Esophagus muscularis mucosa (tissue), 4 donors: ENCODE measurements at places on chromosomes 1 and 21. TPM values are rescaled to one million over a fixed set of nuclear protein-coding genes. Genes with fewer than 3 reads are reported as not detected.
A peak's percentile ranks its signal among the peaks of the same experiment; 100 is the strongest.

FBLIM1 gene
- total RNA-seq = 94.5 TPM

DNA sequence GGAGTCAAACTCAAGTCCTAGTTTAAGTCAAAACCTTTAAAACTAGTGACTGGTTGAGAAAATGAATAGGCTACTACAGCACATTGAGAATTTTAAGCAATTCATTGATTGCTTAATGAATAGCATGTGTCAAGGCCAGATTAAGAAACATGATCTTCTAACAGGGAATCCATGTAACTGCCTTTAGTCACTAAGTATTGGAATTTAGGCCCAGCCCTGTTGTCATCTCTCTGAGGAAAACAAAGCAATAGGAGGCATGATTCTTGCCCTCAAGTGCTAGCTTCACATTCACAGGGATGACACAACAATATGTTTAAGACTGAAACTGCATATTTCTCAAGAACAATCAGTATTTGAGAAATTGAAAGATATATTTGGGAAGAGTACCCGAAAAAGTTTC lies 70.0 kb upstream of the PTGS2 start:
- DNase-seq = no peak
- H3K36me3 ChIP-seq = no peaks in the 10 kb centered on the region
- H3K27ac ChIP-seq = no peak overlapping the region
- H3K4me3 ChIP-seq = no peak overlapping the region
- H3K27me3 ChIP-seq = no peaks in the 10 kb centered on the region
- peaks cover 10% of the 10 kb centered on the region for H3K4me1 ChIP-seq

- peak; percentile 88 for DNase-seq
- no peak overlapping the region for H3K4me3 ChIP-seq
- no peaks in the 10 kb centered on the region for H3K27me3 ChIP-seq
- peak overlapping the region; percentile 37 for H3K27ac ChIP-seq
- H3K4me1 ChIP-seq = peaks cover 14% of the 10 kb centered on the region
- no peaks in the 10 kb centered on the region for H3K36me3 ChIP-seq
These were observed 105.2 kb downstream of the EDEM3 start for GRCh38 chr1:184649451-184649888.

DNA sequence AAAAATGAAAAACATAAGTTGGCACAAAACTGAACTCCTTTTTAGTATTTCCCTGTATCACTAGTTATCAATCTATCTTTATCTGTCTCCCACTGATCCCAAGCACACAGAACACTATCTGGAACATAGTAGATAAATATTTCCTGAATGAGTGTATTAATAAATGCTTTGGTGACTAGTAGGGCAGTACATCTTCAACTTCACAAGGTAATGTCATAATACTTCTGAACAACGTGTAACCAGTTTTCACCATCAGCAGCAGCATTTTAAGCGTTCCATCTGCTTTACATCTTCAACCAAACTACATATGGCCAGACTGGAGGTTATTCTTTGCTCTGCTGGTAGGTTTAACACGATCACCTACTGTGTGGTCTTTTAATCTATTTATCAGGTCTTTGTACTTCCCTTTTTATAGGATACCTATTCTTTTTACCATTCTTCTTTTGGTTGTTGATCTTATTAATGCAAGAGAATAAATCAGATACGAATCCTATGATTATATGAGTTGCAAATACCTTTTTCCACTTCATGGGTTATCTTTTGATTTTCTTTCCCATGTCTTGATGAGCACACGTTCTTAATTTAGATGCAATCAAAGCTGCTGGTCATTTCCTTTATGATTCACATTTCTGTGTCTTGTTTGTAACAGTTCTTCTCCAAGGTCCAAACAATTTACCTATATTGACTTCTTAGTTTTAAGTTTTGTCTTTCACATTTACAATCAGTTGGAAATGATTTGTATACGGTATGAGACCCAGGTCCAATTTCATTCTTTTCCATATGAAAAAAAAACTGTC lies 16.3 kb downstream of the GPBP1L1 start:
- H3K4me3 ChIP-seq = no peak overlapping the region
